ENCODE measurements at places on chromosomes 1 and 21.

GRCh38 chr1:54415991-54416390 is 9.8 kb upstream of the SSBP3 start:
- DNase-seq = no peak

DNA sequence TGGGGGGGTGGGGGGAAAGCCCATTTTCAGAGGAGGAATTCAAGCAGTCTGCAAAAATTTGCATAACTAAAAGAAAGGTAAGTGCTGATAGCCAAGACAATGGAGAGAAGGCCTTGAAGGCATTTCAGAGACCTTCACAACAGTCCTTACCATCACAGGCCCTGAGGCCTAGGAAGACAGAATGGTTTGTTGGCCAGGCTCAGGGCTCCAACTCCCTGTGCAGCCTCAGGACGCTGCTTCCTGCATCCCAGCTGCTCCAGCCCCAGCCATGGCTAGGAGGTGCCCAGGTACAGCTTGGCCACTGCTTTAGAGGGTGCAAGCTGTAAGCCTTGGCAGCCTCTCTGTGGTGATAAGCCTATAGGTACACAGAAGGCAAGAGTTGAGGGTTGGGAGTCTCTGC is 571.6 kb downstream of the MATN1 start:
- DNase-seq = no peak

DNA sequence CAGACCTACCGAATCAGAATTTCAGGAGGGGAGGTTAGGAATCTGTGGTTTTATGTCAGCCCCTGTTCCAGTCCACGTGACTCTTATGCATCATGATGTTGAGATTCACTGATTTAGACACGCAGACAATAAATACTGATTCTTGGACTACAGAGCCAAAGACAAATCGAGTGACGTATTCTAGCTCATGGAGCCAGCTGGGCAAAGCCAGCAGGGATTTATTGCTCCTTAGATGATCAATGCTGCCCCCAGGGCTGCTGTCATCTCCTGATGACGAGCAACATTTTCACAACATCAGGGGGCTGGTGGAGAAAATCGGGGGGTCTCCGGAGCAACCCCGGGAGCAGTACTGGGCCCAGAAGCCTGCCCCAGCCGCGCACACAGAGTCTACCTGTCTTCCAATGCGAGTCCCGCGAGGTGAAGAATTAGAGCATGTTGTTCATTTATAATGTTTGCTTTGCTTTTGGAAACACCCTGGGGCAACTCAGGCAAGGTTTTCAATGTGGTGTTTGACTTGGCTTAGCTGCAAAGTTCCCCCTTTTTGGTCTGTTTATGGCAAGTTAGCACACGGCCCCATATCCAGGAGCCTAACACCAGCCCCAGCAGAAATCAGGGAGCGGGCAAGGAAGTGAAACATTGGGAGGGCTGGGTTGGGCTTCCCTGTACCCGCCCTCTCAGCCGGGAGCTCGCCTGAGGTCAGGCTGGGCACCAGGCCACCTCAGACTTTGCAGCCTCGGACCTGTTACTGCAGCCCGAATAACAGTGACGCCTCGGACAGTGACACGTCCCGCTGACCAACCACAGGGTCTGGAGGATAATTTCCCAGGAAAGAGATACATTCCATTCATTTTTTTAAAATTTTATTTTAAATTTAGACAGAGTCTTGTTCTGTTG is 19.9 kb upstream of the CLDN14 start:
- no peak for DNase-seq

DNA sequence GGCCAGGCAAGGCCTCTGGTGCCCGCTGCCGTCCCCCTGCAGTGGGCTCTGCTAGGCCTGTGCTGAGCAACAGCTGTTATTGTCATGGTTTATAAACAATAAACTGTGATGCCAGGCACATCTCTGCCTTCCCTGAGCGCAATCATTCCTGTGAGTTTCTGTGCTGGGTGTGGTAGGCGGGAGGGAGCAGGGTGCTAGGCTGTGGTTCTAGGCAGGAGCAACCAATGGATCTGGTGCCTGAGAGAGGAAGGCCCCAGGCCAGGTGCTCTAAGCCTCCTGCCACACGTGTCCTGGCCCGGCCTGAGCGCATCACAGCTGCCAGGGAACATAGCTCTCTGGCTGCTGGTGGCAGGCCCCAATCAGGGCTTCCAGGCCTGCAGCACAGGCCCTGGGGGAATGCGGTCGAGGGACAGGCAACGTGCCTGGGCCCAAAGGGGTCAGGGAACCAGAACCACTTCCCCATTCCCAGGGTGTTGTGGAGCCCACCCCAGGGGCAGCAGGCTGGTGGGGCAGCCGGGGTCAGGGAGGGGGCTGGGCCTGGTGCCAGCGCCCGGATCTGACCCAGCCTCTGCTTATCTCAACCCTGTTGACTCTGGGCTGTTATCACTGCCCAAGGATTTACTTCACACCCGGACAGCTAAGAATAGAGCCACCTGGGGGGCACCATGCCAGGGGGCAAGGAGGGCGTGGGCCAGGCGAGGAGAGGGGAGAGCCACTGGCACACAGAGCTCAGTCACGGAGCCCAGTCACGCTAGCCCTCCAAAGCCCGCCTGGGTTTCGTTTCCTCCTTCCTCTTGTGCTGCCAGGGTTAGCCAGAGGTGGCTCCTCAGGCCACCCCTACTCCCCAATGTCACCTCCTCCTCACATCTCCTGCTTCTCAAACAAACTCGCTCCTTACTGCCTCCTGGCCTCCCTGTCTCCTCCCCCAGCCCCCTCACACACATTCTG is 11.5 kb downstream of the TRIM46 start:
- DNase-seq = no peak

- no peak for DNase-seq
Observed at GRCh38 chr1:169118227-169118626, 11.7 kb downstream of the ATP1B1 start.

- no peak for DNase-seq
Observed at GRCh38 chr1:153306303-153307220, 6.2 kb downstream of the PGLYRP3 start.

DNA sequence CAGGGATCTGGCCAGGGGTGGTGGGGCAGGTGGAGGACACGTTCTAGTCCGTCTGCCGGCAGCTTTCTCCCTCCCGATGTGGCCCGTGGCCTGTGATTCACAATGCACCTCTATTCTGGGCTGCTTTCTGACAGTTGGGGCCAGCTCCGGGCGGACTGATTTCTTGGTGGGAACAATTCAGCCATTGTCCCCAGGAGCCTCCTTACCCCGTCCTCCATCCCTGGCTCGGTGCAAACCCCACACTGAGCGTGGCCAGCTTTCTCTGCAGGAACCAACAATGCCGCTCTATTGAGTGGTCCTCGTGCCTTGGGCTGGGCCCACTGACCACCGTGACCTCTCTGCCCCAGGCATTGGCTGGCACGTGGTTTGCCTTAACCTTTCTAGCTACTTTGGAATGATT is 29.7 kb downstream of the PADI2 start:
- no peak for DNase-seq

DNA sequence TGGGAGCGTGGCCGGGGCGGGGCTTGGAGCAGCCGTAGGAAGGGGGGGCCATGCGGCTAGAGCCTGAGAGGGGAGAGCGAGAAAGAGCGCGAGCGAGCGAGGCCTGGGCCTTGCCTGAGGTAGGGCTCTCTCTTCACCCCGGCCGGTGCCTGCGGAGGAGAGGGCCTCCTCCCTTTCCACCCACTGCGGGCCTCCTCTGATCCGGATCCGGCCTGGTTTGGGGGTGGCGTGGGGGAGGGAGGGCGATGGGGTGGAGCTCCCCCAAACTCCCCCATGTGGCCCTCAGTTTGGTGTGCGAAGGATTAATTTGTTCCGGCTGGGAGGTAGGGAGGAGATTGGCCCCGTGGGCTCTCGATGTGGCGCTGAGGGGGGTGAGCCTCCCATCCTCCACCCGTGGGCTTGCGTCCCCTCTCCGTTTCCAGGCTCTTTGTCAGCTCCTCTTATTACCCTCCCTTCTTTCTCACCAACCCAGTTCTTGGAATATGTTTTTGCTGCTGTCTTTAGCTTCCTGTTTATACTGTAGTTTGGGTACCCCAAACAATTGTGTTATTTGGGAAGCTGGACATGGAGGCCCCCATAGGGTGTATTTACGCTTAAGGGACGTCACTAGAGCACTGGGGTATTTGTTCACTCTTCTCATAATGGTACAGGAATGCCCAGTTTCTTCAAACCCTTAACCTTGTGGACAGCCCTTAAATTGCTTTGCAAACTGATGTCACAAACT is 685 bp downstream of the UBAP2L start:
- DNase-seq = peak; percentile 35

DNA sequence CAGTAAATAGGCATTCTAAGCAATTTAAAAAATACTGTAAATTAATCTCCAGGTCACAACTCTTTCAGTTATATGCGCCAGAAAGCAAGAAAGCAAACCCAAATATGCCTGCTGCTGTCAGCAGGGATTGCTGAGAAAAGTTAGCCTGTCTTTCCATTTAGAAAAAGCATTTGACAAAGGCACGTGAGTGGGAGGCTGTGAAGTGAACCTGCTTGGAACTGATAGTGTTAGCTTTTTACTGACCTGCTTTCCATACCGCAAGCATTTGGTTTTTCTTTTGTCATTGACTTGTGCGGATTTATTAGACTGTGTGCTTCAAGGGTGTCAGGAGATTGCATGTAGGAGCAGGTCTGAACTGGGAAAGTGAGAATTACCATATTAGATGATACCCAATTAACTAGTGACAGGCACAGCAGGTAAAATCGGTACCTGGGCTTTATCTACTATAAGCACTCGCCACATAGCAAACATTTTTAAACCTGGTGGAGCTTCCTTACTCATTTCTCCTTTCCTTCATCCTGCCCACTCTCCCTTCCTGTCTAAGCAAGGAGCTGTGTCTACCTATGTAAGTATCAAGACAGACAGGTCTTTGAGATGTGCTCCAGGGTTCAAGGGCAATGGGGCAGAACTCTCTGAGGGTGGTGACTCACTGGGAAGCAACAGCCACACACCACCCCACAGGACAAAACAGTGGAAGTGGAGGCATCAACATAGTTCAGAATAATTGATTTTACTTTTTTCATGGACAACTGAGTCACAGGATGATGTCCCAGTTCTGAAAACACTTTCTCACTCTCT is 323.9 kb downstream of the DISC1 start:
- no peak for DNase-seq

DNA sequence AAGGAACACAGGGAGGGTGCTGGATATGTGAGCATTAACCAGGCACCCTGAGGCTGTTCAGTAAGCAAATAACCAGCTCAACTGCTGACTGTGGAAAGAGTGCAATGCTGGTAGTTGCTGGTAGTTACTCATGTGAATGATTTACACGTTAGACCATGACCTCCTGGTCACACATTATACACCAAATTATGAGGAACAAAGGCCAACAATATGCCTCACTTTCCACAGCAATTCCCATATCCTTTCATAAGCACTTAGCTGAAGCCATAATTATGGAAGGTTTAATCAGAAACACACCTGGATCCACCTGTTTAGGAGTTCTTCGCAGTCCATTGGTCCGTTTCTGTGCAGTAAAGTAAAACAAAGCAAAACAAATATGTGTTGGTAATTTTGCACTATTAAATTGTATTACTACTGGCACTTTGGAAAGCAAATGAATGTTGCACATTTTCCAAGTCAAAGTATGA is 281.8 kb downstream of the VAV3 start:
- DNase-seq = peak; percentile 86

GRCh38 chr1:199723250-199723956 is 304.1 kb upstream of the NR5A2 start:
- no peak for DNase-seq

DNA sequence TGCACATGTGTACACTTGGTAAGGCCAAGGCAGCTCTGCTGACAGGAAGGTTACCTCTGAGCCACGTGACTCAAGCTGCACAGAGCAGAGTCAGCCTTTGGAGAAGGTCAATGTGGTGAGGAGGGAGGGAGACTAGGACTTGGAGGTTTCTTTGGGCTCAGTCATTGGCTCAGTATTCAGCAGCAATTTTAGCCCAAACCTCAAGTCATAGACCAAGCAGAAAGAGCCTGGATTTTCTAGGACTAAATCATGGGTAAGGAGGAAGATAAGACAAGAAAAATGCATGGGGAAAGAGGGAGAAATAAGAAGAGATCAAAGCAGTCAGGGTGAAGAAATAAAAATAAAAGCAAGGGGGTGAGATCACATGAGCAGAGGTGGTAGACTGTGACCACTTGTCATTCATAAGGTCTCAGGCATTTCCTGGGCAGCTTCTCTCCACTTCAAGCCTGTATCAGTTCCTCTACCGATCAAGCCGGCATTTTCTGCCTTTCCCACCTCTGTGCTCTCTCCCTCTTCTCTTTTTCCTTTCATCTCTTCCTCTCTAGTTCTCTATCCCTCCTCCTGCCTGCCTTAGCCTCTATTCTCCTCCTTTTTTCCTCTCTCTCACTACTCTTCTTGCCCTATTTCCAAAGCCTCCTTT is 51.7 kb upstream of the DUSP10 start:
- peak; percentile 9 for DNase-seq

DNA sequence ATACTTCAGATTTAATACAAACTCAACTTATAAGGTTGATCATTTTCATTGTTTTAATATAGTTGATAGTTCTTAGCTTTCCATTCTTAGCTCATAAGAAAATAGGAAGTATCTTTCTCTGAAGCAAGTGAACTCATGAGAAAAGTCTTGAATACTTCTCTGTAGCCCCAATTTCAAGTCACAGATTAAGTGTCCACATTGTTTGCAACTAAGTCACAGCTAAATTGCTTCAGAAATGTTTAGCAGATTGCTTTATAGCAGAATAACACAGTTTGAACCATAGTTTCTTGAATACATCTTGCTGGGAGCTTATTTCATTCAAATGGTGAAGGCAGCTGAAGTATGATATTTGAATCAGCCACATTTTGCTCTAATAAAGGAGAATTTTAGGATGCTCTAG is 10.6 kb upstream of the PKN2 start:
- DNase-seq = no peak

All from Caki2 (cell line).